Activated naive CD4-positive, alpha-beta T cell (primary cell): ENCODE measurements at places on chromosomes 5 and 9.

DNA sequence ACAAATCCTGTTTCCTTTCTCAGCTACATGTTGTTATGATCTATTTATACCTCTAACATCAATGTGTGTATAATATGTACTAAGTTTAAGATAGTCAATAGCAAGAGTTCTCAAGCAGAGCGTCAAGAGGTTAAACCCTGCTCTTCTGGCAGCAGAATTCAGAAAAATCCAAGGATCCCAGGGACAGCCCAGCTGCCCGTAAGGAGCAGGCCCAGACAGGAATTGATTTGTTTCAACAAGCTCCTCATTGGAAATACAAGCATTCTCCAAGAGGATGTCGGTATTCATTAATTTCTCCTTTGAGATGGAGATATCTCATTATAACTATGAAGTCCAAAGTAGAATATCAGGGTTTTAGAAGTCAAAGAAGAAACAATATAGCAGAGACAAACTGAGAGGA lies 14.9 kb downstream of the EFNA5 start:
- no peak for DNase-seq

GRCh38 chr9:129822898-129823541 lies 916 bp downstream of the TOR1A start:
- no peak for DNase-seq

GRCh38 chr5:17081142-17081541 lies 136.3 kb upstream of the BASP1 start:
- DNase-seq, result no peak

- no peak for DNase-seq
Observed at GRCh38 chr9:95129476-95130291, 187.8 kb downstream of the FANCC start.

- DNase-seq, result no peak
Observed at GRCh38 chr9:20441711-20442423, 180.4 kb downstream of the MLLT3 start.

DNA sequence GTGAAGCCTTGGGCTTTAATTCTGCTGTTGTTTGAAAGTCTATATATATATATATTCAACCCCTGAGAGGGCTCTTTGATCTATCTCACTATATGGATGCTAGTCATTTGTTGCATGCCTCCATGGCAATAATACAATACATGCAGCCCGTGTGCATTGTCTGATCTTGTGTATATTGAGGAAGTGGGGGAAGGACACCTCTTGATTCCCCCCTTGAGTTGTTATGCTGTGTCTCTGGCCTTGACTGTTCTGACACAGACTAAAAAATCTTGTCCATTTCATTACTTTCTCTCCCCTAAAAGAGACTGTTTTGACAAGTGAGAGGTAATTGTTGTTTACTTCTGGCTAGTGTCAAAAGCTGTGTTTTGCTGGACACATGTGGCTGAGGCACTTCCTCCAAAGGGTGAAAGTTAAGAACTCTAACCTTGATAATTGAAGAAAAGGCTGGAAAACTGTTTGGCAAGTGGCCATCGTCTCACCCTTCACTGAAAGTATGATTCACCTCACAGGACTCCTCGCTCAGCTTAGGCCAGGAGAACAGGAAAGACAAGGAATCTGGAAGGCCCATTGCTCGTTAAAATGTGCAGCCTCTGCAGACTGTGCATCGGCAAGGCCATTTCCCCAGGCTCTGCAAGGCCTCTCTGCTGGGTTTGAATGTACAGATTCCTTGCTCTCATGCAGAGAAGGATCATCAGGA lies 304.0 kb downstream of the PRELID2 start:
- no peak for DNase-seq

DNA sequence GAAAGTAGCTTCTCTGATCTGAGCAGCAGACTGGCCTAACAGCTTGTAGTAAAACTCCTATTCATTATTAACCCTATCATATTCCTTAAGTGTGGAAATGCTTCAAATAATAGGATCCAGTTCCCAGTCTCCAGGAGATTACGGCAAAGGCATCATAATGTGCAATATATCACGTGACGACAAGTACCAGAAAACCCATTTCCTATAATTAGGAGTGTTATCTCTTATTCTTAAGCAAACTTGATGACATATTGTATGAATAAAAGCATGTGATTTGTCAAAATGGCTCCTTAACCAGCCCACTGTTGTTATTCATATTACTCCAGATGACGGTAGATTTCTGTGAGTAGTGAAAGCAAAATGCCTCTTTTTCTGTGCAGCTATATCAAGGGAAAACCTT lies 2.9 kb downstream of the SV2C start:
- no peak for DNase-seq

DNA sequence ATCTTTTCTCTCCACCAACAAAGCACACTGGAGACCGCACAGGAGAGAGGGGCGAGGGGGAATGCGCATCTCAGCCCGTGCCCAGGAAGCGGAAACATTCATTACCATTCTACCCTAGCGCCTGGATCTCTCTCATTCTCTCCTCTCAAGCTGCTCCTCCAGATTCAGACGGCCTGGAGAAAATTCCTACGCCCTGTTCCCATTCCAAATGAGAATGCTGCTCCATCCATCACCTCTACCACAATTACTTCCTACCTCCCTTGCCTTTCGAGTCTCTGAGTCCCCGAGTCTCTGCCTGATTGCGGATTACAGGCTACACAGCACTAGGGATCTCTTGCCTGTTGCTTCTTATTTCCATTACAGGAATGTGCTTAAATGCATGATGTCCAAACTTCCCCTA lies 6.7 kb downstream of the DDX31 start:
- no peak for DNase-seq

GRCh38 chr5:167923396-167923795 lies 368.0 kb upstream of the WWC1 start:
- DNase-seq, result no peak

DNA sequence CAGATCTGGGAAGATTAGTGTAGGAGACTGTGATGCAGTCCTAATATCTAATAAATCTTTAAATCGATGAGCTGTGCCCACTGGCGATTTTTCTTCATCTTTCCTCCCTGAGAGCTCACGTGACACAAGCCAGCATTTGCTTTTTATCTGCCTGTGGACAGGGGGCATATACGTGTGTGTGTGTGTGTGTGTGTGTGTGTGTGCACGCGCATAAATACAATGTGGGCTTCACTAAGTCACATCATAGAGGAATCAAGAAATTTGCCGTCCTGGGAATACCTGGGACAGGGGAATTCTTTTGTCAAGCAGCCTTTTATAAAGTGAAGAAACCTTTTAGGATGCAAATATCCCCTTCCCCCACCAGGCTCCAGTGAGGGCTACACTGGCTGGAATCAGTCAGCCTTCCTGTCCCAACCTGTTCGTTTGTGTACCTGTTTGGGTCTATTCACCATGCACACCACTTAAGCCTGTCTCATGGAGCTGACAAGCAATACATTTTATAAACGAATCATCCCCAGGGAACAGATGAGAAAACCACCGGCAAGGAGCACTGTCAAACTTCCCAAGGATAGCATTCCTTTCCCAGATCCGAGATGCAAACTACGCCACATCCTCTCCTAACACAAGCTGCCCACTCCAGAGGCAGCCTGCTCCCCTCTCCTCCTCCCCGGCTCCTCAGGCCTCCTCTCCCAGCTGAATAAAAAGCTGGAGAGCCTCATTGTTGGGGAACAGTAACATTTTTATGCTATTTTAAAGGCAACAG lies 2.7 kb downstream of the EPB41L4B start:
- DNase-seq, result no peak

DNA sequence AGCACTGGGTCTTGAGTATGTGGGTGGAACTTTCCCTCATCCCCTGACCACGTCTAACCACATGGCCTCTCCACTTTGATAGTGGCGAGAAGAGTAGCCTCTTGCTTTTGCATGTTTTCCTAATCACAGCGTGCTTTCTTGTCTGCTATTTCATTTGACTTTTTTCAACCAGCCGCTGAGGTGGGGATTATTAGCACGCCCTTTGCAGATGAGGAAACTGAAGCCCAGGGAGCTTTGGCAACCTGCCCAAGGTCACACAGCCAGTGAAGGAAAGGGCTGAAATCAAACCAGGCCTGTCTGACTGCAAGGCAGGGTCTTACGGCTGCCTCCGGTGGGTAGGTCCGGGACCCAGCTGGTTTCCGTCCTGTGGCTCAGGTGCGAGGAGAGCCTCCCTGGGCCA lies 106.5 kb upstream of the MSX2 start:
- no peak for DNase-seq

DNA sequence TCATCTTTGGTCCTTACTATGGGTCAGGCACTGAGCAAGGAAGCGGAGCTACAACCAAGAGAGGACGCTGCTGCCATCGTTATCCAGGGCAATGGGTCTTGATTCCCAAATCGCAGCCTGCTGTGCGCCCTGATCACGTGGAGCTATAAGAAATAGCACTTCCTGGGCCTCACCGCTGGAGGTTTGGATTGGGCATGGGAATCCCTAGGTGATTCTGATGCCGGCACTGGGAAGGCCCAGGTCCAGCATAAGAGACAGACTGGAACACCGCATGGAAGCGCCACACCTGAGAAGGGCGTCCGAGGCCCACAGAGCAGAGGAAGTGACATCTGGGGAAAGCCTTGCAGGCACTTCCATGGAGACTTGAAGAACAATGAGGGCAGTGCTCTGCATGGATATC lies 3.0 kb downstream of the IL17B start:
- no peak for DNase-seq

DNA sequence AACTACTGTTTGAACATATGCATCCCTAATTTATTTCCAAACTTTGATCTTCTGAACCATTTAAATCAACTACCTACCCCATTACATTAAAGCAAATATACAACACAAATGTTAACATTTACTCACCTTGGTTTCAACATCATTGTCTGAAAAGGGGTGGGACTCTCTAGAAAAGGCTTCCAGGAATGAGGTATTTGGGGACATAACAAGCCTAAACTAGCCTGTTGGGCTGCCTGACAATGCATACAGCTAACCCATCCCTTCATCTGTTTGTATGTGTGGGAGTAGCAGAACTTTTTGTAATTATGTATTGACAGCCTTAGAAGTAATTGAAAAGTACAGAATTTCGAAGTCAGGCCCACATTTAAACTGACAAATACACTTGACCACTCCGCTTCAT lies 2225.9 kb upstream of the C9orf72 start:
- no peak for DNase-seq

GRCh38 chr9:126295516-126295915 lies 31.1 kb upstream of the MVB12B start:
- DNase-seq, result no peak
